ENCODE measurements at places on chromosomes 3 and 15. TPM values are rescaled to one million over a fixed set of nuclear protein-coding genes. Genes with fewer than 3 reads are reported as not detected.

- DNase-seq, result no peak
Measured at GRCh38 chr3:114234745-114235144, 2.6 kb downstream of the ZNF80 start.

- DNase-seq, result no peak
Measured at GRCh38 chr3:21390136-21390535, 360.9 kb downstream of the ZNF385D start.

DNA sequence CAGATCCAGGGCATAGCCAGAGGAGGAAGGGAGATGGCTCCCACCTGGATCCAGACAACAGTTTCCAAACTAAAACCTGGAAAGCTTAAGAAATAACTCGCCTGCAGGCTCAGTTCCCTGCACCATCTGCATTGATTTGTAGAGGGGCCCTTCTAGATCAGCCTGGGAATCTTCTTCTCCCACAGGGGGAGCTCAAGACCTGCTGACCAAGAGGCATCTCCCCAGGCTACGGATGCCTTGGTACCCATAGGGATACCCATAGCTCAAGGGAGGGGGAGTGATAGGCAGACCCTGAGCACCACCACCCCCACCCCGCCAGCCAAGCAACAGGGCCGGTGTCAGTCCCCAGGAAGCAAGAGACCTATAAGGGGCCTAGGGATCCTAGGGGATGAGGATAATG lies 28.0 kb upstream of the DCLK3 start:
- no peak for DNase-seq

GRCh38 chr3:71784914-71785531 lies at the start of gene PROK2:
PROK2 (minus strand) TSS chr3:71785148; CDS start chr3:71785052, 96 bp downstream.
- DNase-seq, result no peak

DNA sequence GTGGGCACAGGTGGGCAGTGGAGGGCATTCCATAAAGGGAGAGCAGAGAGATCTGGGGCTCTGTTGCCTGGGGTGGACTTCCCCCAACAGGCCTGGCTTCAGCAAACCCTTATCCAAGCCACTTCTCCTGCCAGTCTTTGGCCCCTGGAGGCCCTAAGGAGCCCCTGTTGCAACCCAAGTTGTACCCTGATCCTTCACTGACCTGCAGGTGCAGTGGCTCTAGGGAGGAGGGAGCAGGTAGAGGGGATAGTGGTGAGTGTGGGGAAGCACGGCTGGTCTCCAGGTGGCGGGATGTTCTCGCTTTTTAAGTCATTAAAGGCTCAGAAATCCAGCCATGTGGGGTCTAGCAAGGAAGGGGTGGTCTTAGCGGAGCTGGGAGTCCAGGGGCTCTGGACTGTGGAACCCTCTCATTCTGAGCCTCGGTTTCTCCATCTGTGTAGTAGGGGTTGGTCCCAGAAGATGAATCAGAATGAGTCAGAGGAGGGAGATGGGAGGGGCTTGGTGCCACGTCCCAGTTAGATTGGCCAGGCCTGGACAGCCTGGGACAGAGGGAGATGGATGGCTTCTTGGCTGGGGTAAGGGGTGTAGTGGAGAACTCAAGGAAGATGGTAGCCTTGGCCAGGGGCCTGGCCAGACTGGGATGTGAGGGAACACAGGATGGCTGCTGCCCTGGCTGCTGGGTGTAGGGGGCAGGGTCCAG lies 2.6 kb downstream of the ZBTB47 start:
- no peak for DNase-seq

GRCh38 chr3:182729903-182730674 lies 63.2 kb upstream of the ATP11B start:
- DNase-seq, result no peak

DNA sequence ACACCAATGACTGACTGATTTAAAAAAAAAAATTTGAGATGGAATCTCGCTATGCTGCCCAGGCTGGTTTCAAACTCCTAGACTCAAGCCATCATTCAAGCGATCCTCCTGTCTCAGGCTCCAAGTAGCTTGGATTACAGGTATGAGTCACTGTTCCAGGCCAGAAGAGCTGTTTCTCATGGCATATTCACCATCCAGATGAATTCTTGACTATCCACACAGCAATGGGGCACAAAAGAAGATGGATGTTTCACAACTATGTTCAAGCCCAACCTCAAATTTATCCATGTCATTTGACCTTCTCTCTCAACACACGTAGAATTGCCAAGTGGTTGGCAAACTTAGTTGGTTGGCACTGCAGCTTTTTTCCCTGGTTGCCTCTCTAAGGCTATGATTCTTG lies 40.6 kb downstream of the PRICKLE2 start:
- no peak for DNase-seq

DNA sequence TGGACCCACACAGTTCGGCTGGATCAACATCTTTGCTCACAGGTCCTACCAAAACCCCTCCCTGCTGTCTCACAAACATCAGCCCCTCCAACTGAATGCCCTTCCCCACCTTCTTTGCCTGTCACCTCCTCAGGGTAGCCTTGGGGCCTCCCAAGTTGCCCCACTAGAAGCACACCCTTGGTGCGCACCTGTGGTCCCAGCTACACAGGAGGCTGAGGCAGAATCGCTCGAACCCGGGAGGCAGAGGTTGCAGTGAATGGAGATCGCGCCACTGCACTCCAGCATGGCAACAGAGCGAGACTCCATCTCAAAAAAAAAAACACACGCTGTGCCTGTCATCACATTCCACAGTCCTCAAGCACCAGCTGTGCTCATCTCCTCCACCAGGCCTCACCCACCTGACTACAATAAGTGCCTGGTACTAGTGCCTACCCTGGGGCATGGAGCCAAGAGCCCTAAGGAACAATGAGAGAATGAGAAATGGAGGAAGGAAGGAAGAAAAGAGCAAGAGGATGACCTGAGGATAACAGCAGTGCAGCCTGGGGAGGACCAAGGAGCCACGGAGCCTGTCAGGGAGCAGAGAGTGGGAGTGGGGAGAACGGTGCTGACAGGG lies 26.0 kb downstream of the RPN1 start:
- DNase-seq, result no peak

DNA sequence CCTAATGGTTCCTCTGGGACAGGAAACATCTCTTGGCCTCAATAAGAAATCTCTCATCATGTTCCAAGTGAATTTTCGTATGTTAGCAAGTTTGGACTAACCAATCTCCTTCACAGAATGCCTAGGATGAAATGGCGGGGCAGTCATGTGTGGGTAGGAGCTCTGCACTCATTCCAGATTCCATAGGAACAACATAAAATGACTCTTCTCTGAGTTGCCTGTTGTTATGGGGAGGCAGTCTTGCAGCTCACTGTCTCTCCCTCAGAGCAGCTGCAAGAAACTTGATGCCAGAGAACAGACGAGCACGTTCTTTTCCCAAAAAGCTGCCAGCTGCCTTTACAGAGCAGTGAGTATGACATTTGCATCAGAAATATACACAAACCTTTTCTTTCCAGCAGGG lies 34.1 kb downstream of the SPATA12 start:
- DNase-seq, result peak; percentile 70

DNA sequence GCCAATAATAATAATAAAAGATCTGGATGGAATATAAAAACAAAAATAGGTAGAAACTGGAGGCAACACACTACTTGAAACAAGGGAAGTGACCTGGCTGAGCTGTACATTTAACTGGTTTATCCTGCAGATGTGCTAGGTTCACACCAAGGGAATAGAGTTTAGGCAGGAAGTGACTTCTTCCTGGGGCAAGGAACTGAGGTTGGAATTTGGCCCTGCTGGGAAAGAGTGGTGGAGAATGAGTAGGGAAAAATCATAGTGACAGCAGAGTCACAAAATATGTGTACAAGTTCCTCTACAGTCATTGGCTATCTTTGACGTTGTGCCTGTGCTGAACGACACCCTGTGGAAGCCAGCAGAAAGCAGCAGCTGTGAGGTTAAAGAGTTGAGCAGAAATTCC lies 44.1 kb downstream of the ARHGAP11B start:
- no peak for DNase-seq

DNA sequence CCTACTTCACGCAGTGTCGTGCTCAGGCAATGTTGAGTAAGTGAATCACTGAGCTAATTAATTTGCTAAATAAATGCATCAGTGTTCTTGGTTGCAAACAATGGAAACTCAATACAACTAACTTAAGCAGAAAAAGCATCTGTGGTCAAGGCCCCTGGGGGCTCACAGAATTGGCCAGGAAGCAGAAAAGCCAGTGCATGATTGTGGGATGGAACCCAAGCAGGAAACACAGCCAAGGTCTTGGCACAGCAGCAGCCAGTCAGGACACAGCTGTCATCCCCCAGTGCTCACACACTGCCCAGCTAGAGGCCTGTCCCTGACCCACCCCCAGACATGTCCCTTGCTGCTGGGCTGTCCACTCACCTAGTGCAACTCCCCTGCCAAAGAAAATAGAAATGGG lies 85.9 kb downstream of the AQP9 start:
- DNase-seq, result no peak

GRCh38 chr15:96097661-96098060 lies 232.8 kb upstream of the NR2F2 start:
- DNase-seq, result no peak

- DNase-seq, result no peak
Measured at GRCh38 chr3:152841131-152841530, 6.2 kb downstream of the P2RY1 start.

DNA sequence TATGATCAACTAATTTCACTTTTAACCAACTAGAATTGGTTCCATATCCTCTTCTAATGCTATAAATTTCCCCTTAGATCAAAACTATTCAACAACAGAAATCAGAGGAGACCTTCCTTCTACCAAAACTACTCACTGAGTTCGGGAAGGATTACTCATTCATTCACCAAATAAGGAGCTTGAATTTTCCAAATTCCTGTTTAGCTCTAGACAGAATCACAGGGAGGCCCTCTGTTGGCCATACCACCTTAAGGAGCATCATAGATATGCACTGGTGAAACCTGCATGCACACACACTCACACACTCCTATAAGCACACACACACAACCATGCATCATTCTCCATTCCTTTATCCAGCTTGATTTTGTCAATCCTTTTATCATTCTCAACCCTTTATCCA lies 49.0 kb downstream of the SUCLG2 start:
- no peak for DNase-seq

- DNase-seq, result no peak
Measured at GRCh38 chr3:26714485-26714884, 91.9 kb downstream of the LRRC3B start.

GRCh38 chr3:46318207-46318927 lies 35.5 kb upstream of the CCR2 start:
- DNase-seq, result no peak

DNA sequence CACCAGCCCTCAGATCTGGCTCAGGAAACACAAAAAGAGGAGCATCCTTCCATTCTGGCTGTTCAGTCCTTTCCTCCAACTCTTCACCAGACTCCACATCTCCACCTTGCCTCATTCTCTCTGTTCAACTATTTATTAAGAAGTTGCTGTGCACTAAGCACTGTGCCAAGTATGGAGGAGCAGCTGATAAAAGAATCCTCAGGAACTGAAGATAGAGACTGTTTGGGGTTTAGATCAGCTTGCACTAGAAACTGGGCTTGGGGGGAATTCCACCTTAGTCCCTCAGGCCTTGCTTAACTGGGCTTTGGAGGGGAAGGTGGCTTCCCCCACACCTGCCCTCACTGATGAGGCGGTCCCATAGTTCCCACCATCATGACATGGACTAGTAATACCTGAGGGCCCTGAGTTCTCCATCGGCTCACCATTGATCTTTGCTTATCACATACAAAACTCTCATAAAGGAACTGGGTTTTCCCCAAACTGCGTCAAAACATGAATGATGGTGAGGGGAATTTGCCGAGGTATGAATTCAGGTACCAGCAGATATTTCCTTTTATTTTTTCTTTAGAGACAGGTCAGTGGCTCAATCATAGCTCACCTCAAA lies 1.7 kb upstream of the CCR8 start:
- DNase-seq, result no peak

DNA sequence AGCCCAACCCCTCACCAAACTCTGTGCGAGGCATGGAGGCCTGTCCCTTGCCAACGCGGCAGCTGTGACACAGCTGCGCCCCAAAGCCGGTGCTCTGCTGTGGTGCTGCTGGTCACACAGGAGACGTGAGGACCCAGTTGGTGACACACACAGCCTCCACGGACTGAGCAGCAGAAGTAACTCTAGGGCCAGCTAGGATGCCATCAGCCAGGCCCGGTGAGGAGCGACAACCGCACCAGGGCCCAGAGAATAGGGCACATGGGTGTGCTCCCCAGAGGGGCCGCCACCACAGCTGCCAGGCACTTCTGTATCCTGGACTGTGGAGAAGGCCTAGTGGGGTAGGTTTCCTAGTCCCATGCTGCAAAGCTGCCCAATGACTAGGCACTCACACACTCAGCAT lies 10.7 kb downstream of the ZXDC start:
- DNase-seq, result no peak

- DNase-seq, result no peak
Measured at GRCh38 chr3:59685432-59685831, 635.6 kb upstream of the CFAP20DC start.

GRCh38 chr3:50318615-50319014 lies 3.9 kb downstream of the HYAL2 start:
- DNase-seq, result no peak

USP50 gene
- 1.1 TPM for polyA plus RNA-seq

NTRK3 gene
- polyA plus RNA-seq, result 68.1 TPM

ZPLD1 gene
- 0.06 TPM for polyA plus RNA-seq

SMAD6 gene
- polyA plus RNA-seq, result 7.7 TPM

NOX5 gene
- 0.81 TPM for polyA plus RNA-seq

RPP14 gene
- 20.1 TPM for polyA plus RNA-seq

SLCO2A1 gene
- 12.5 TPM for polyA plus RNA-seq

SUSD5 gene
- polyA plus RNA-seq, result 4.9 TPM
